ENCODE measurements at places on chromosomes 7 and 10. TPM values are rescaled to one million over a fixed set of nuclear protein-coding genes. Genes with fewer than 3 reads are reported as not detected.

Gene SLF2
- 29.1 TPM for total RNA-seq

Gene AQP1
- 1.1 TPM for total RNA-seq

Gene PTPRE
- 4.1 TPM for total RNA-seq

Gene CISD1
- 44.3 TPM for total RNA-seq

Gene HMX3
- not detected for total RNA-seq

Gene GDF2
- total RNA-seq = not detected

Gene CFAP69
- 3.4 TPM for total RNA-seq

Gene NCAPG2
- total RNA-seq = 21.9 TPM

Gene PRKG1
- 0.71 TPM for total RNA-seq

Gene KIN
- 4.6 TPM for total RNA-seq

Gene ZC3HAV1L
- 9.2 TPM for total RNA-seq

Gene HOXA2
- total RNA-seq = 0.53 TPM

Gene HTR5A
- not detected for total RNA-seq

Gene ARHGAP22
- total RNA-seq = 27.6 TPM

All from myometrial cell (primary cell).